ENCODE measurements at places on chromosomes 2 and 18. TPM values are rescaled to one million over a fixed set of nuclear protein-coding genes. Genes with fewer than 3 reads are reported as not detected.

The NHEJ1 gene
- total RNA-seq: 12.9 TPM

The TMEM247 gene
- not detected for total RNA-seq

The DSG2 gene
- total RNA-seq: 0.10 TPM

The SLC5A7 gene
- total RNA-seq: not detected

- no peak overlapping the region for H3K4me3 ChIP-seq
- DNase-seq: no peak
- H3K4me1 ChIP-seq: no peaks in the 10 kb centered on the region
These were observed 758.4 kb upstream of the KLHL29 start for GRCh38 chr2:22626621-22627020.

DNA sequence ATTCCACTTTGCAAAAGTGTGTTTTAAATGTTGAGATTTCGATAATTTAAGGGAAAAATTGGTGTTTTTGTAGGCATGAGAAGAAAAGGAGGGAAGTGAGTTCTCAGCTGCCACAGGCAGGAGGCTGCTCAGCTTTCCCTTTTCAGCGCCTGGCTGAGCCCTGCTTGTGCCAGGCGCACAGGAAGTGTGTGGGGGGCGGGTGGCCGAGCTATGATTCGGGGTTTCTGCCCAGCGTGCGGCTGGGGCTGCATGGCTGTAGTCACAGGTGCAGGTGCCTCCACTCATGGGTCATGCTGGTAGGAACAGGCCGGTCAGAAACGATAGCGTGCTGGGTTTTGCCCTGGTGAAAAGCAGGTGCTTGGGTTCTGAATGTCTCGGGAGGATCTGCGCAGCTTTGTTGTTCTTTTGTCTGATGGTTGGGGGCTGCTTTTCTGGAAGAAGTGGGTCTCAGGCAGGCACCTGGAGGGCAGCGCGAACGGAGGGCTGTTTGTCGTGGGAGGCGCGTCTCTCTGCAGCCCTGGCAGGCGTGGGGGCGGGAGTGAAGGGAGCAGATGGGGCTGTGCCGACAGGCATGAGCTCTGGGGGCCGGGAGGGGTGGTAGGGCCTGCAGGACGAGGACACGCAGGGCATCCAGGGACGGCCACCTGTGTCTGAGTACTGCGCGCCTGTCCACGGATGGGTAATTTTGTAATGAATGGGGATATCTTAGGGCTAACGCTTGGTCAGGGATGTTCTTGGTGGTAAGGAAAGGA is 2.1 kb downstream of the KCNG2 start:
- no peak overlapping the region for H3K4me3 ChIP-seq
- H3K36me3 ChIP-seq: no peaks in the 10 kb centered on the region
- DNase-seq: no peak
- H3K27me3 ChIP-seq: peaks cover 8% of the 10 kb centered on the region

- peaks cover 27% of the 10 kb centered on the region for H3K36me3 ChIP-seq
- H3K27ac ChIP-seq: no peak overlapping the region
- peaks cover 23% of the 10 kb centered on the region for H3K4me1 ChIP-seq
- no peaks in the 10 kb centered on the region for H3K27me3 ChIP-seq
These were observed 4.0 kb downstream of the ABHD3 start for GRCh38 chr18:21700528-21701075.

DNA sequence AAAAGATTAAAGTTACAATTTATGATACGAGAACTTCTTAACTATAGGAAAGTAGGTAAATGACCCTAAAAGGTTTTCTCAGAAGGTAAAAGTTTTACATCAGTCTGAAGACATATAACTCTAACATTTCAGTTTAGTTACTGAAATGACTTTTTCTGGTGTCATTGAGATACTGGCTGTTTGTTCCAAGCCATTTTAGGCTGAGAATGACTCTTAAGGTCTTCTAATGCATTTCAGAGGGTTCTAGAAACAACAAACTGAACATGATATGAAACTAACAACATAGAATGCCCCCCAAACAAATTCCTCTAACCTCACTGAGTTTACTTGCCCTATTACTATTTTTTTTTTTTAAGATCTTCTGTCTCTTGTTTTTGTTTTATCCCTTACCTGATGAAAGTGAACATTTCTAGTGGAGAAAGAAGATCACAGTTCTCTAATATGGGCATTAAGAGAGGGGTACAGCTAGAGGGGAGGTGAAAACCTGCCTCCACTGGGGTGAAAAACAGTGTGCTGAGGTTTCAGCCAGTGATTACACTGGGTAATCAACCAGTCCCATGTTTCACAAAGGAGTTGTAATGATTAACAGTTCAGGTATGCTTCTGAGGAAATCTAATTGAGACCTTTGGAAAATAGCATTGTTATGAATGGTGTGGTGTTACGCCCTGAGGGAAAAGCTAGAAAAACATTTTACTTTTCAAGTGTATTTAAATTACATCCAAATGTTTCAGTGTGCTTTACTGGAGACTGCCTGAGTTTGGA is 11.2 kb downstream of the NABP1 start:
- H3K36me3 ChIP-seq: peaks cover 46% of the 10 kb centered on the region
- H3K4me3 ChIP-seq: no peak overlapping the region
- peak overlapping the region; percentile 60 for H3K27ac ChIP-seq
- peaks cover 39% of the 10 kb centered on the region for H3K4me1 ChIP-seq
- H3K27me3 ChIP-seq: no peaks in the 10 kb centered on the region

DNA sequence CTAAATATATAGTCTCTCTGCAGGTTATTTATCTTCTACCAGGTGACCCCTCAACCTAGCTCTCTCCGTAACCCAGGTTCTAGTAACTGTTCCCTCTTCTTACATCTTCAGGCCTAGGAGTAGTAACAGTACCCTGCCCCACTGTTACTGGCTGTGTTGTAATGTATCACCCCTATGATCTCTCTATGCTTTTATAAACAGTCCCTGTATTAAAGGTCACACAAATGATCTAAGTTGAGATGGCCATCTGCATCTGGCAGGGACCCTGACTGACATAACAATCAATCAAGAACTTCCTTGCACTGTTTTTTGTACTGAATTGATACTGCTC is 219.7 kb upstream of the STK17B start:
- no peaks in the 10 kb centered on the region for H3K36me3 ChIP-seq
- no peaks in the 10 kb centered on the region for H3K4me1 ChIP-seq
- DNase-seq: no peak
- H3K27me3 ChIP-seq: peaks cover 2% of the 10 kb centered on the region

GRCh38 chr2:173868406-173868805 is 96.8 kb downstream of the SP3 start:
- H3K4me1 ChIP-seq: no peaks in the 10 kb centered on the region
- H3K36me3 ChIP-seq: no peaks in the 10 kb centered on the region
- peaks cover 2% of the 10 kb centered on the region for H3K27me3 ChIP-seq
- no peak overlapping the region for H3K4me3 ChIP-seq
- DNase-seq: no peak
- no peak overlapping the region for H3K27ac ChIP-seq

DNA sequence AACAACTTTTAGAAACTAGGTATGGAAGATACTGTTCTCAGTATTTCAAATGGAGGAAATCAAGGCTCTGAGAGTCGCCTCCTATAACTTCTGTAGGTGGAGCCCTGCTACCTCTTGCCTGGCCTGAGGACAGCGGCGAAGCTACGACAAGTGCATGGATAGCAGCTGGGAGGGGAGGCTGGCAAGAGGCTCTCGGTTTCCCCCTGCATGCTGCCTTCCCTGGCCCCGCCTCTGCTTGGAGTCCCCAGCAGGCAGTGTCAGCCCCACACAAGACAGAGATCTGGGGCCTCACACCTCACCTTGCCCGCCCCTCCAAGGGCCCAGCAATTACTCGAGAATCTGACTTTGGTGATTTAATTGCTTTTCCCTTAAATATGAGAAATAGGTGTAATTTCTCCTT is 107.6 kb upstream of the POU3F3 start:
- no peak overlapping the region for H3K4me3 ChIP-seq
- H3K27ac ChIP-seq: no peak overlapping the region
- no peaks in the 10 kb centered on the region for H3K27me3 ChIP-seq

DNA sequence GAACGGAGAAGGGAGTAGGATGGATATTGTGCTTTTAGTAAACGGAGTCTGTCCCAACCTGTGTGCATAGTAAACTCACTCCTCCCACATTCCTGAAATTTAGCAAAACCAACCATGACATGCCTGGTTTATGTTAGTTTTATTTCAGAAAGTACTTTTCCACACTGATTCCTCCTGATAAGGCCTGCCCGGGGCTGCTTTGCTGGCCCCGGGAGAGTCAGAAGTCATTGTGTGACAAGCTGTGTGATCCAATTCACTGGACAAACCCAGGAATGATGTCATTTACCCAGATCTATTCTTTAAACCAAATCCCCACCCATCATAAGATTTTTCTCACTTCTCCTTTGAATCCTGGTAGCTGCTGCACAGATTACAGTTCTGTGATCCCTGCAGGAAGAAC is 109.0 kb downstream of the SETBP1 start:
- peaks cover 3% of the 10 kb centered on the region for H3K4me1 ChIP-seq
- no peak for DNase-seq
- H3K27me3 ChIP-seq: peaks cover 2% of the 10 kb centered on the region

- DNase-seq: no peak
- H3K4me3 ChIP-seq: no peak overlapping the region
- no peaks in the 10 kb centered on the region for H3K27me3 ChIP-seq
- H3K36me3 ChIP-seq: no peaks in the 10 kb centered on the region
- no peak overlapping the region for H3K27ac ChIP-seq
- H3K4me1 ChIP-seq: peaks cover 47% of the 10 kb centered on the region
These were observed 73.3 kb downstream of the LDLRAD4 start for GRCh38 chr18:13291745-13292447.

GRCh38 chr2:138536740-138537139 is 35.2 kb downstream of the SPOPL start:
- H3K4me3 ChIP-seq: no peak overlapping the region
- H3K27ac ChIP-seq: no peak overlapping the region
- H3K36me3 ChIP-seq: peaks cover 11% of the 10 kb centered on the region
- H3K27me3 ChIP-seq: no peaks in the 10 kb centered on the region

DNA sequence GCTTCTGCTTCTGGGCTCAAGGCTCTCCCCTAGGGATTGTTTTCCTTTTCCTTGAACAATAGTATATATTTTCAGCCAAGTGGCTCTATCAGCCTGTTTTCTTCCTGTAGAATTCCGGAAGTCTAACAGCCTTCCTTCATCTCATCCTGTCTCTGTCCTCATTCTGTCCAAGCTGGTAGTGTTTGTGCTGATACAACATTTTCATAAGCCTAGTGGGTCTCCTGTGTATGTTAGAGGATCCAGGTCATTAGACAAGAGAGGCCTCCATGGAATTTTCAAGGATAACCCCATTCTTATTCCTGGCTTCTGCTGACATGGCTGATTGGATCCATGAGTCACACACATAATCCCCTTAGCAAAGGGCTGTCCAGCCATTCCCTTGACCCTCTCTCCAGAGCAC is 467.6 kb downstream of the PTPRM start:
- H3K27me3 ChIP-seq: no peaks in the 10 kb centered on the region
- no peaks in the 10 kb centered on the region for H3K36me3 ChIP-seq
- no peak overlapping the region for H3K4me3 ChIP-seq
- DNase-seq: no peak

GRCh38 chr2:235230821-235231601 is 262.8 kb upstream of the AGAP1 start:
- no peak overlapping the region for H3K27ac ChIP-seq
- no peaks in the 10 kb centered on the region for H3K4me1 ChIP-seq
- no peak for DNase-seq
- H3K27me3 ChIP-seq: peaks cover 2% of the 10 kb centered on the region

DNA sequence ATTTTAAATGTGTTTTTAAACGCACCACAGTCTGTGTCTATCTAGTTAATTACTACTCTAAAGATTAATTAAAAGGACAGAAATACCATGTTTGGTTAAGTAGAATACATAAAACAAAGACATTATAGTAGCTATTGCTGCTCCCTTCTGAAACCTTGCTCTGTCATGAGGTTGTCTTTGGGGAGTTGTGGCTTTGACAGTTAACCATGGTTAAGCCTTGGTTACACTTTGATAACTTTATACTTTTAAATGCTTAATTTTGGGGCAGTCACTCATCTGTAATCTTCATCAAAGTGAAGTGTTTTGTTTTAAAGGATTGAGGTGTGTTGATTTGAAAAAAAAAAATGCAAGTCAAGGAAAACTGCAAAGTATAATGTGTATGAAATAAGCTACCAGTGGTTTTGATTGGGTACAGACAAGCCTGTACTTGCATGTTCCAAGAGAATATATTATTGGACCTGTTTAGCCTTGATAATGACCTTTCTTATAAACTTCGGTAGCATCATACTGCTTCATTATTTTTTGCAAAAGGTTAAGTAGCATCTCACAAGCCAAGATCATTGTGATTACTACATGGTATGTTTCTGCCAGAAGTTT is 29.8 kb upstream of the TBR1 start:
- no peak for DNase-seq
- H3K27ac ChIP-seq: no peak overlapping the region
- peaks cover 6% of the 10 kb centered on the region for H3K4me1 ChIP-seq
- peaks cover 2% of the 10 kb centered on the region for H3K36me3 ChIP-seq
- H3K27me3 ChIP-seq: no peaks in the 10 kb centered on the region

DNA sequence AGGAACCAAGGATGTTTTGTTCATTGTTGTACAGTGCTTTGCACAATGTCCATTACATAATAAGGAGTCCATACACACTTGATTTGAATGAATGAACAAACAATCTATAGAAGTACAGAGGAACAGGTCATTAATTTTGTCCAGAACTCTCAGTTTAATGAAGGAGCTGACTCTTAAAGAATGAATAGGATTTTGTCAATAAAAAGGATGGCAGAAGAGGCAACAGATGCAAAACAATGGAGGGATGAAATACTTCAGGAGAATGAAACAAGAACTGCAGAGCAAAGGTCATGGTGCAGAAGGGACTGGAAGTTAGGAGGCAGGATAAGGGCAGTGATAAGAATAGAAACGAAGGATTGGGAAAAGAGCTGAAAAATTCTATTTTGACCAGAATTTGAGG is 28.7 kb upstream of the COL5A2 start:
- H3K4me1 ChIP-seq: no peaks in the 10 kb centered on the region
- H3K27me3 ChIP-seq: no peaks in the 10 kb centered on the region
- H3K4me3 ChIP-seq: no peak overlapping the region
- H3K36me3 ChIP-seq: no peaks in the 10 kb centered on the region

GRCh38 chr2:236449167-236449761 is 120.4 kb upstream of the ACKR3 start:
- no peaks in the 10 kb centered on the region for H3K27me3 ChIP-seq
- no peak overlapping the region for H3K27ac ChIP-seq
- no peaks in the 10 kb centered on the region for H3K4me1 ChIP-seq
- DNase-seq: no peak
- H3K4me3 ChIP-seq: no peak overlapping the region

GRCh38 chr2:65227020-65227455 is 593 bp upstream of the ACTR2 start:
- peaks cover 16% of the 10 kb centered on the region for H3K36me3 ChIP-seq
- DNase-seq: no peak
- H3K4me1 ChIP-seq: peaks cover 41% of the 10 kb centered on the region

Measured in CD4-positive, CD25-positive, alpha-beta regulatory T cell (primary cell).